T-helper 1 cell (primary cell): ENCODE measurements at places on chromosomes 4 and X.

DNA sequence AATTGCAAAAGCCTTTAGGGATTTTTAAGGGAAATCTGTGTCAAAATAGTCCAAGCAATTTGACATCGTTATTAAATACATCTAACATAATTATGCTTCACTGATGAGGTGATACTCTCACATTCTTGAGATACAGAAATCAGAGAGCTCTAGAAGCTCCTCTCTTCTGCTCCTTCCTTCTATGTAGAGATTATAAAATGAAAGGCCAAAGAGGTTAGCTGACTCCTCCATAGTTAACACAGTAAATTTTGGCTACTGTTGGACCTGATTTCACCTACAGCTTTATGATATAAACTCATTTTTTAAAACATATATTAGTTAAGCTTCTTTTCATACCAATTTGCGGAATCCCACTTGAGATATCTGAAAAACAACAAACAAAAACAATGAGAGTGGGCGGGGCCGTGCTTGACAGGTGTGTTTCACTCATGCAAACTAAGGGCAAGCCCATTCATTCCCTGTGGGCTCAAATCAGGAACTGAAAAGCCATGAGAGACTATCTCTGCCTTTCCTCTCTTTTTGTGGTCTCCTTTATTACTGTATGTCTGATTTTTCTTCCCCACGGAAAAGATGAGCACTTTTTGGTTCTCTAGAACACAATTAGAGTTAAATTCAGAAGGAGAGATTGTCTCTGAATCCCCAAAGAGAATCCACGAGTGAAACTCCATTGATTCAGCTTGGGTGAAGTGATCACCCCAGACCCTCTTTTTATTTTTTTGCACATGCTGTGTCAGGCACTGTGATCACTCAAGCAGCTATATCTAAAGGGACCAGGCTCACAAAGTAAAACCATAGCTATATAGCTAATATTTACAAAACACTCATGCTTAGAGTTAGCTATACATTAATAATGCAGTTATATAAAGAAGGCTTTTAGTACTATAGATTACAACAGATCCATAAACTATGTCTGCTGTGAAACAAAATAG, 566.3 kb downstream of the IL15 start:
- DNase-seq = no peak

GRCh38 chr4:144948009-144948408, 150.0 kb downstream of the ANAPC10 start:
- DNase-seq = no peak

GRCh38 chr4:153519687-153520086, 53.5 kb downstream of the TMEM131L start:
- no peak for DNase-seq

DNA sequence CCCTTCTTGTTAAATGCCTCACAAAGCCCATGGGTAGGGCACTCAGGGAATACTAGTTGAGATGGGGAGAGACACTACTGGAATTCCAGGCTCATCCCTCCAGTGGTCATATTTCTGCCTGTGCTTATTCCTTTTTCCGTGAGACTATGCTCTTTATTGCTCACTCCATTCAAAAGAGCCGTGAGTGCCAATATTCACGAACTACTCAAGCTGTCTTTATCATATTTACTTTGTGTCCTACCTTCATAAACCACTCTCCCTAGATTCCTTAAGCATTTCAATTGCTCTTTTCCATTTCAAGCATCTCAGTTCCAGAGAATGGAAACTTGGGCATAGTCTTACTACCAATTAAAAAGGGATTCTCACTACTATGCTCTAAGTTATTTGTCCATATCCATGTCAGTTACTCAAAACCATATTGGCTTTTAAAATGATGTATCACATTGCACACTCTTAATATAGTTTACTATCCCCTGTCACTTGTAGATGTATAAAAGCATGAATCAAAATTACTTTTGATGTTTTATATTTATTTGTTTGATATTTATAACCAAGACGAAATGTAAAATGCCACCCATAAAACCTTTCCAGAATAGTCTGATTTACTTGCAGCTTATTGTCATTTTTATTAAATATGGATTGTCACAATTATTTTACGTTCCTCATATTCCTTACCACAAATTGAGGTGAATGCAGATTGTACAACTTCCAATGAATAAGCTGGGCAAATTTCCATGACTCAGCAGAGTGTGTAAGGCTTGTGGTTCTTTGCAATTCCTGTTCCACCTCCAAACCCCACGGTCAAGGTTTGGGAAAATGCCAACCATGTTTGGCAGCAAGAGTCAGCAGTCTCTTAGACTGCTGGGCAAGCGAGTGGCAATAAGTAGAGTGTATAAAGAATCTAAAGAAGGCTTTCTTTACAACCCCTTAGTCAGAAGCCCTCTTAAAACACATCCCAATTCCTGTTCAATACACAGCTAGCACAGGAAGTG, 24.4 kb downstream of the ENOX2 start:
- DNase-seq = no peak

DNA sequence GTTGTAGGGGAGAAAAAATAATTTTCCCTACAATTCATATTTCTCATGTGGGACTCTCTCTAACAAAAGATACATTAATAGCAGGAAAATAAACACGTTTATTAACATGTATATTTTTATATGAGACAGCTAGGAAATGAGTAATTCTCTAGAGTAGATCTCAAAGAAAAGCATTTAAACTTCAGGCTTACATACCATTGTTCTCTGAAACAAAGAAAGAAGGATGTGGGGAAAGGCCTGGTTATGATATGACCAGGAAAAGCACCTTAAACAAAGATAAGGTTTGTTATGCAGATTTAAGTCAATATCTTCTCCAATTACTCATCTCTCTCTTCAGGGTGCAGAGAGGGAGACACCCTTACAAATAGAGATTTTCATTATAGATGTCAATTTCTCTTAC, 131.3 kb downstream of the SLC7A11 start:
- DNase-seq = no peak

GRCh38 chr4:182250446-182250845, 7.2 kb downstream of the TENM3 start:
- no peak for DNase-seq

DNA sequence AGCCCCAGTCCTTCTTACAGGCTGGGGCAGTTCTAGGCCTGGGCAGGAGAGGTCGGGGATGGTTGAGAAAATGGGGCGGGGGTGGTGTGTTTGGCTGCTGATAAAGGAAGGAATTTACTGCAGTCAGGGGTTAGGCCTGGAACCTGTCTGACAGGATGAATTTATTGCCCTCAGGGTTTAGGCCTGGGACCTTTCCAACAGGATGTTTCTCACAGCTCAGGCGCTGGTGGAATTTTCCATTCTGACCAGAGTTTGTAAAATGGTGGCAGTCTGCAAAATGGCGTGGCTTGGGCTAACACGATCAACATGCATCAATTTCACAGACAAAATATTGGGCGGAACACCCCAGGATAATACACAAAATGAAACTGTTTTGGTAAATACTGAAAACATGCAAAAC, 83.5 kb upstream of the SPIN4 start:
- no peak for DNase-seq

- no peak for DNase-seq
These were observed 140.8 kb upstream of the PJA1 start for GRCh38 chrX:69306063-69306404.

DNA sequence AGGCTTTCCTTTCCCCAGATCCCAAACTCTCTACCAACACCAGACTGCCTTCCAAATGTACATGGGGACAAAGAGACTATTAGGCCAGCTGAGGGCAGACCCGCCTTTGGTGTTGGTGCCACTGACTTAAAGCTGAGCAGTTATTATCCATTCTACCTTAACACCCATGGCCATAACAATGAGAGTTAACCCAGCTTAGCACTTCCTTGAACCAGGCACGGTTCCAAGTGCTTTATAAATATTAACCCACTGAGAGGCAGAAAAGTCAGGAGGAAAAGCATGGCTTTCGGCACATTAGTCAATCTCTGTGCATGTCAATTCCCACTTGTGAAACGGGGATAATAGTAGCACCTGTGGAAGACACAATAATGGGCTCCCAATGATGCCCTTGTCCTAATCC, 243.1 kb upstream of the ANXA3 start:
- no peak for DNase-seq

- no peak for DNase-seq
These were observed 4.3 kb upstream of the RBM3 start for GRCh38 chrX:48569958-48570357.

DNA sequence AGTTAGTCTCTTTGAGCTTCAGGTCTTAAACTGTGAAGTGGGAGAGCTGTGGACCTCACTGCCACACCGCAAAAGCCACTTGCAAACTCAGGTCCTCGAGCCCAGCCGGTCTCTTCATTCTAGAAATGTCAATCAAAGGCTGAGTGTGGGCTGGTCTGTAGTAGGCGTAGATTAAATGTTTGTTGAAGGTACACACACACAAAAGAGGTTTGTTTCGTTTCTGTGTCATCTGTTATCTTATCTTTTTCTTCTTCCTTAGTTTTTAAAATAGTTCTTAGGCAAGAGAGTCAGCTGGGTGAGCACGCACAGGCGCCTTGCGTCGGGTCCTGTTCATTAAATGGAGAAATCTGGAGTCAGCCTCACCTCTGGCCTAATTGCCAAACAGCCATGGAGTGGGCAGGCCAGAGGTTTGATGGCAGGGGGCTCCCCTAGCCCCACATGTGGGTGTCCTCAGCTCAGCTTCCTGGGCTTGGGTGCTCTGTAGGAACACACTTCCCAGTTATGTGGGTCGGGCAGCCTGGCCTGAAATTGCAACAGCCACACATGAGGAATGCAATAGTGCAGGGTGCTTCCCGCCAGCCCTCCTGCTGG, 836 bp upstream of the PSAPL1 start:
- DNase-seq = no peak

GRCh38 chr4:74329307-74329706, 21.0 kb downstream of the EPGN start:
- DNase-seq = no peak

GRCh38 chr4:123743848-123744247, 347.3 kb downstream of the SPRY1 start:
- no peak for DNase-seq

GRCh38 chr4:147901916-147902315, 170.0 kb downstream of the ARHGAP10 start:
- no peak for DNase-seq

DNA sequence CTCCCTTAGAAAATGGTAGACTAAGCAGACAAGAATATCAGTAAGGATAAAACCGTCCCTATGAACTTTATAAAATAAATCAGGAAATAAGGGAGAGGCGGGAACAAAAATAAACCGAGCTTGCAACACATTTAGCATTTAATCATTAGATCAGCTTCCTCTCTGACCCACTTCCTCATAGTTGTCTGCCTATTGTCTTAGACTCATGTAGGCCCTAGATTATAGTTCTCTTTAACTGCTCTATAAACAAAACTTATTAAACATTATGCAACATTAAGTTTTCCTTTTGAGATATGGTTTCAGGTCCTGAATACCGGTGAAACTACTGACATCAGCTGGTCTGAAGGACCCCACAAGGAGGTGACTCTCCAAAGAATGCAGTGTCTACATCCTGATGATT, 15.8 kb upstream of the SRD5A3 start:
- DNase-seq = no peak

DNA sequence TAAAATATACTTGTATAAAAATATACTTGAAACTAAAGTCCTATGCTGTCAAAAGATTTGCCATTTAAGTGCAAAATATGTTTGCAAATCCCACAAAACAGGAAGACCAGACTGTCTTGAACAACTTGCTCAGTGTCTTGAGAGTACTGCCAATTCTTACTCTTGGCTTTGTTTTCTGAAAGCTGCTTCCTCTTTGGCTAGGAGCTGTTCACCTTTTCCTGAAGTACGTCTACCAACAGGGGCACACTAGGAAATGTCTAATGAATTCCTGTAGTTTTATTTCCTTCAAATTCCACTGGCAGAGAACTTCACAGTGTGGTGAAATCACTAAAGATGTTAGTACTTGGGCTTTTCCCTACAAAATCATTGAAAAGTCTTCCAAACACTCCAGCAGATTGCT, 46.4 kb upstream of the ABCG2 start:
- no peak for DNase-seq

GRCh38 chr4:138367942-138368341, 125.8 kb upstream of the SLC7A11 start:
- no peak for DNase-seq

- no peak for DNase-seq
These were observed 673 bp downstream of the PARM1 start for GRCh38 chr4:74933562-74934015.

DNA sequence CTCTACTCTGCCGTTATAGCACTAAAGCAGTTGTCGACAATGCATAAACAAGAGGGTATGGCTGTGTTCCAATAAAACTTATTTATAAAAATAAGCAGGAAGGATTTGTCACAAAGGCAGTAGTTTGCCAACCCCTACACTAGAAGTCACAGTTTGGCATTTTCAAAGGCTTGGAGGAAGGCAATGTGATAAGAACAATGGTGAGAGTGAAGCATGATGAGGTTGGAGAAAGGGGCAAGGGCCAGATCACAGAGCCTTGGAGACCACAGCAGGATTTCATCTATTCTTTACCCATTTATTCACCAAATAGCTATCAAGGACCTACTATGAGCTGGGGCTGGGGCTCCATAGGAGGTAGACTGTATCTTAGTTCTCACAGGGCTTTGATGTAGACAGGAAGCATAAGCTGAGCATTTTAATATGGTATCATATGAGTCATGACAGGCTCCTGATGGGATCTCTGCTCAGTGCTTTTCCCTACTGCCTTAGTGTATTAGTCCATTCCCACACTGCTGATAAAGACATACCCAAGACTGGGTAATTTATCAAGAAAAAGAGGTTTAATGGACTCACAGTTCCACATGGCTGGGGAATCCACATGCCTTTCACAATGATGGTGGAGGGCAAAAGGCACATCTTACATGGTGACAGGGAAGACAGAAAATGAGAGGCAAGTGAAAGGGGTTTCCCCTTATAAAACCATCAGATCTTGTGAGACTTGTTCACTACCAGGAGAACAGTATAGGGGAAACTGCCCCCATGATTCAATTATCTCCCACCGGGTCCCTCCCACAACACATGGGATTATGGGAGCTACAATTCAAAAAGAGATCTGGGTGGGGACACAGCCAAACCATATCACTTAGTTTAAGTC, 58.9 kb downstream of the PPM1K start:
- DNase-seq = no peak

- DNase-seq = no peak
These were observed 58.3 kb downstream of the TLR10 start for GRCh38 chr4:38724475-38724808.

- DNase-seq = no peak
These were observed 551 bp downstream of the NPNT start for GRCh38 chr4:105895583-105896460.

- no peak for DNase-seq
These were observed 60.7 kb downstream of the TMEM150C start for GRCh38 chr4:82501154-82501442.

DNA sequence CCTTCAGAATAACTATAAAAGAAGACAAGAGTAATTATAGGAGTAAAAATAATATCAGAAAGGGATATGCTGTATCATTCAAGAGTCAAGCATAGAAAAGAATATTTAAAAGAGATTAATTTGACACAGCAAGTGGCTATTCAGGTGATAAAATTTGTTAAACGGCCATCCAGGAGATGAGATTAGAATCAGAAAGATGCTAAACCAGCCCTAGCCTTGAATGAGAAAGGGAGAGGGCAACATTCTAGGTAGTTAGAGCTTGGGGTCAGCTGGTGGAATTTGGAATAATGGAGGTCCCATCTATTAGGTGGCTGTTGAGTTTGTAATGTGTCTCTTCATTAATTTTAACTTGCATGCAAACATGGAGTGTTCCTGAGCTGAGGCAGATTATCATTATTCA, 350.5 kb upstream of the PABPC4L start:
- no peak for DNase-seq

GRCh38 chr4:138677212-138677611, 338.4 kb upstream of the NOCT start:
- no peak for DNase-seq
